Fibroblast of skin of left quadriceps (primary cell): ENCODE measurements at places on chromosomes 16 and 17.

DNA sequence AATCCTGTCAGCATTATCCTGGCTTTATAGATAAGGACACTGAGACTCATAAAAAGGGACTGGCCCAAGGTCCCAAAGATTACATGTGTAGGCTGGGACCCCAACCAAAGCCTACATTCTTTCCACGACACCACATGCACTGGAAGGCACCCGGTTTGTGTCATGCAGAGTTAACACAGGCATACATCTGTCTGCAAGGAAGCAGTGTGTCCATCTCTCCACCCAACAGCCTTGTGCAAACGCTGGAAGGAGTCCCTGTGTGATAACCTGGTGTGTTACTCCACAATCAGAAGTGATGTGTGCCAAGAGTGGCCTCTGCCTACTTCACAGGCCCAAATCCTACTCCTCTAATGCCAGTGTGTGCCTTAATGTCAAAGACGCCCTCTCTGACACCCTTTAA, 139.8 kb downstream of the PARN start:
- DNase-seq = no peak

GRCh38 chr17:8459107-8459506, 23.4 kb downstream of the NDEL1 start:
- no peak for DNase-seq

GRCh38 chr17:21388066-21388465, 11.9 kb downstream of the KCNJ12 start:
- DNase-seq = no peak

GRCh38 chr16:23694644-23695373, 16.1 kb downstream of the PLK1 start:
- DNase-seq = no peak

GRCh38 chr17:83106056-83106588, 26.7 kb downstream of the METRNL start:
- no peak for DNase-seq

DNA sequence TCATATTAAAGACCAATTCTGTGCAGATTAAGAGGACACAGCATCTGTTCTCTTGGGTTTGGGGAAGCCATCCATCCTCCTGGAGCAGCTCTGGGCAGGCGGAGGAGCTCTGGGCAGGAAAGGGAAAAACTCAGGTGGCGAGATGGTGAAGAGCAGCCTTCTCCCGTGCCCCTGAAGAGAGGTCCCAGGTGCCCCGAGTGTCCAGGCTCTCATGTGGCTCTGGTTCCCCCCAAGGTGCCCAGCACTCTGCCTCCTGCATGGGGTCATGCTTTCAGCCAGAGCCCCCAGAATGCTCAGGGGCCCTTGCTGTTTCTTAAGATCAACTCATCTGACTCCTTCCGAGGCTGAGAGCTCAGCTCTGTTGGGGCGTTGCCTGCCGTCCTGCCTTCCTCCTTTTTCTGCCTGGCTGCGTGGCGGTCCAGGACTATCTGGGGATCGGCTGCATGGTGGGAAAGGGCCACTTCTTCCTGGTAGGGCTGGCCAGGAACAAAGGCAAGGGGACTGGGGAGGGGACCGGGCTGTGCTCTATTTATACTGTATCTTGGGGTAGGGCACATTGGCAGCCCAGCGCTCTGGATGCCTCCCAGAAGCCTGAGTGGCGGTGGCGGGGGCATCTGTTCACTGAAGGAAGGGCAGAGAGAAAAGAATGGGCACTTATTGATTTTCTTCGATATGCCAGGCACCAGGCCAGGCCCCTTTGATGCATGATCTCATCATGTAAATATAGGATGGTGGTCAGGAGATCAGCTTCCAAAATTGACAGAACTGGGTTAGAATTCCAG, 103.2 kb upstream of the SDK2 start:
- no peak for DNase-seq

GRCh38 chr16:47726031-47726675, 265.0 kb downstream of the PHKB start:
- DNase-seq = no peak

DNA sequence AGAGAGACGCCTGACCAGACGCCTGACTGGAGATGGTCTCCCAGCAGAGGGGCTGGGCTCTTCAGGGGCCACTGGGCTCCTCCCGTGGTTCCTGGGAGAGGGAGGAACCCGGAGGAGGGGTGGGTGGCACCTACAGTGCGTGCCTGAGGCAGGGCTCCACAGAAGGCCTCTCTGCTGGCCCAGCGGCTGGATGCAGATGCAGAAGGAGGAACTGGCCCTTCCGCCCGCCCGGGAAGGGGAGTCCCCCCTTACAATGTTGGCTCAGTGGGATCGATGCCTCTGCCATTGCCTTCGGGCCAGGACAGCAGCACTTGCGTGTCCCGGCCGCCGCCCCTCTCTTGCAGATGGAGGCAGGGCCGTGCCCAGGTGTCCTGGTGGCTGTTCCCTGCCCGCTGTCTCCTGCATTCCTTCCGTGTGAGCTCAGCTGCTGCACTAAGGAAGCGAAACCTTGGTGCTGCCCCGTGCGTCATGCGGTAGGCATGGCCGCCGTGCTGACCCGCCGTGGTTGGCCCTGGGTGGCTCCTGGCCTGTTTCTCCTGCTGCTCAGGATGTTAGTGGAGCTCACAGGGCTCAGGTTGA, 15.1 kb downstream of the BAIAP2 start:
- DNase-seq = no peak
